ENCODE measurements at places on chromosomes 16 and 17.

DNA sequence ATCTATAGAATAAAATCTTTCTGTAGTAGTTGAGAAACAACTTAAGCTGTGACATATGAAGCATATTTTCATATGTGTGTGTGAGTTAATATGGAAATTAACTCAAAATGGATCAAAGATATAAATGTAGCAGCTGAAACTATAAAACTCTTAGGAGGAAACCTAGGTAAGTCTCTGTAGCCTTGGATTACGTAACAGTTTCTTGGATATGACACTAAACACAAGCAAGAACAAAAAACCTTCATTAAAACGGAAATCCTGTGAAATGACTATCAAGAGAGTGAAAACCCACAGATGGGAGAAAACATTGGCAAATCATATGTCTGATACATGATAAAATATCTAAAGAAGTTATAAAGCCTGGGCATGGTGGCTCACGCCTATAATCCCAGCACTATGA is 104.4 kb downstream of the VPS53 start:
- DNase-seq = no peak

DNA sequence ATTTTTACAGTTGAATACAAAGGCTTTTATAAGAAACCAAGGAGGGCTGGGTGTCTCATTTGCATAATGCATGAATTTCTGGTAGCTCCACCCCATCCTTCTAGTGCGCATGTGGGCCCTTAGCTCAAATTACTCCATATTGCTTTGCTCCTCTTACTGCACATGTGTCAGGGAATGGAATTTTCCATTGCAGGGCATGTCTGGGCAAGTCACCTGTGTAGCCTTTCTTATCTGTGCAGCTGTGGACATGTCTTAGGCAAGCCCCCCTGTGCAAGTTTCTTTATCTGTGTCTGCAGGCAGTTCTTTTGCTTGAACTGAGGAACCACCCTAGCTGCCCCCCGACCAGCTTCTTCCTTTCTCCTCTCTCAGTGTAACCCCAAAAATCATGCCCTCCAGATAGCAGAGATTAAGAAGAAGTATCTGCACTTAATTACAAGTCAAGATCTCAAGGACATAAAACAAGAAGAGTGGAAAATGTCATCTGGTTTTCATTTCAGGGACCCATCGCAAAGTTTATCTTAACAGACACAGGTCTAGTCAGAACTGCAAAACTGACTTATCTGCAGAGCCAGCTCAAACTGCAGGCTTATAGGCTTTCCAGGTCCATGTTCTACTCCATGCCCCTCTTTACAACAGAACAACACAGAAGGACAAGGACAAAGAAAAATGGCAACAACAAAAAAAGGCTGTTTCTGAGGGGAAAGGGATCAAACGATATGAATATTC is 137.9 kb upstream of the HS3ST4 start:
- no peak for DNase-seq

DNA sequence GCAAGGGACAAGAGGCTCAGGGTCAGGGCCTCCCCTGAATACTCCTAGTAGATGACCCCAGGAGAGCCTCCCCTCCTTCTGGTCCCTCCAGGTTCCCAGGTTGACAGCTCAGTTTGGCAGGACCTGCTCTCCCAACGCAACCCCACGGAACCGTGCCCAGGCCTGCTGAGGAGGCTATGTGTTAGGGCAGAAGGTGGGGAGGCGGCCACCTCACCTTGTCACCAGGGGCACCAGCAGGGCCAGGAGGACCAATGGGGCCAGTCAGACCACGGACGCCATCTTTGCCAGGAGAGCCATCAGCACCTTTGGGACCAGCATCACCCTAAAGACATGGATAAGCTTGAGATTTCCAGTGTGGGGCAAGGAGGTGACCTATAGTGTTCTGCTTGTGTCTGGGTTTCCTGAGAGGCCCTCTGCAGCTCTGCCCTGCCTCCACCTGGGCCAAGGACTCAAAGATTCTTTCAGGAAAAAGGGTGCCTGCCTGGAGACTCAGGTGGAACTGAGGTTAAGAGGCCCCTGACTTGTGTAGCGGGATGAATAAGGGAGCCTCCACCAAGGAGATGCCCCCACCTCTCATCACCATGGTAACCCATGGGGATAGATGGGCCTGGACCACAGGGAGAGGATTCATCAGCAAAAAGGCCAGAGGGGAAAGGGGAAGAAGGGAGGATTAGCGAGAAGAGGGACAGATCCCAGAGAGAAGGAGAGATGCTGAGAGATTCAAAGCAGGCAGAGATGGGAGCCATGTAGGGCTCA is 10.7 kb downstream of the COL1A1 start:
- no peak for DNase-seq

DNA sequence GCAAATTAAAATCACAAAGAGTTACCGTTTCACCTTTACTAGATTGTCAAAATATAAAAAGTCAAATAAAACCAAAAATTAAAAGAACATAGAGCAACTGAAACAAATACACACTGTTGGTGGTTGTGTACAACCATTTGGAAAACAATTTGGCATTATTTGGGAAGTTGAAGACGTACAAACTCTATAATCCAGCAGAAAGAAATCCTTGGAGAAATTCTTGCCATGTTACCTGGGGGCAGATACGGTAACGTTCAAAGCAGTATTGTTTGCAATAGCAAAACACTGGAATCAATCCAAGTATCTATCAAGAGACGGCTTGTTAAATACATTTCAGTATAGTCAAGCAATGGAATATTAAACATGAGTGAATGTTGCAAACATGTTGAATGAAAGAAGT is 56.7 kb downstream of the TBX4 start:
- DNase-seq = no peak

- no peak for DNase-seq
These were observed 29.6 kb upstream of the FAAP100 start for GRCh38 chr17:81581758-81582157.

GRCh38 chr17:66348584-66349165 is 46.3 kb downstream of the PRKCA start:
- peak; percentile 85 for DNase-seq

- DNase-seq = peak; percentile 19
These were observed 639.3 kb downstream of the KCNJ2 start for GRCh38 chr17:70808596-70808995.

DNA sequence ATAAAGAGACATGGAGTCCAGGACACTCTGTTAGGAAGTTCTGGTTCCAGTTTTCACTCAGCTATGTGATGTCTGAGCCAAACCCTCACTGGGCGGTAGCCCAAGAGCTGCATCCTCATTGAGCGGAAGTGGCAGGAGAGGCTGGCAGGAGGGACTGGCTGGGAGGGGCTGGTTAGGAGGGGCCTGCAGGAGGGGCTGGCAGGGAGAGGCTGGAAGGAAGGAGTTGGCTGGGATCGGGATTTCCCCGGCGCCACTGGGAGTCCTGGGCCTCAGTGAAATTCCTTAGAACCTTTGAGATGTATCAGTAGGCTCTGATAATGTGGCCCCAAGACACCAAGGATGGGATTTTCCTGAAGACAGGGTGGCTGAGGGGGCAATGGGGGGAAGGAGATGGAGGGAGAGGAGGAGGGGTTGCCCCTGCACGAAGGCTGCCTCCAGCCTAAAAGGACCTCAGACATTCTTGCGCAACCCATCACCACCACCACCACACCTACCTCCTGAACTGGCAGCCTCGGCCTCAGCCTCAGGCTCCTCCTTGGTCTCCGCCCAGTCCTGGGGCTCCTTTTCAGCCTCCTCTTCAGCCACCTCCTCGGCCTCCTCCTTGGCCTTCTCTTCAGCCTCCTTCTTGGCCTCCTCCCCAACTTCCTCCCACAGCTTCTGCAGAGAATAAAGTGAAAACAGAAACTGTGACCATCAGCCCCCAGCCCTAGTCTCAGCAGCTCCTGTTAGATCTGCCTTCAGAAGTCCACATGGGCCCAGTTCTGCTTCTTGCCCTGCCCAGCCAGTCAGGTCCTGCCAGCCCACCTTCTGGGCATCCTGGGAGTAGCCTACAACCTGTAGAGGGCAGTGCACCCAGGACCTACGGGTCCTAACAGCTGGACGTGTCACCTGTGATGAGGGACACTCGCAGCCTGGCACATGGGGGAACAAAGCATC is 31.7 kb downstream of the CNGB1 start:
- peak; percentile 12 for DNase-seq

GRCh38 chr17:45905814-45906213 is 11.5 kb downstream of the MAPT start:
- peak; percentile 85 for DNase-seq

GRCh38 chr16:85313526-85314301 is 201.4 kb upstream of the CIBAR2 start:
- peak; percentile 65 for DNase-seq

- no peak for DNase-seq
These were observed 10.8 kb downstream of the IGFBP4 start for GRCh38 chr17:40453881-40454612.

GRCh38 chr16:49466529-49466831 is 92.9 kb downstream of the C16orf78 start:
- DNase-seq = no peak

GRCh38 chr16:8776129-8776584 is 21.3 kb downstream of the TMEM186 start:
- DNase-seq = no peak

GRCh38 chr16:51797669-51798259 is 646.7 kb upstream of the SALL1 start:
- DNase-seq = no peak

DNA sequence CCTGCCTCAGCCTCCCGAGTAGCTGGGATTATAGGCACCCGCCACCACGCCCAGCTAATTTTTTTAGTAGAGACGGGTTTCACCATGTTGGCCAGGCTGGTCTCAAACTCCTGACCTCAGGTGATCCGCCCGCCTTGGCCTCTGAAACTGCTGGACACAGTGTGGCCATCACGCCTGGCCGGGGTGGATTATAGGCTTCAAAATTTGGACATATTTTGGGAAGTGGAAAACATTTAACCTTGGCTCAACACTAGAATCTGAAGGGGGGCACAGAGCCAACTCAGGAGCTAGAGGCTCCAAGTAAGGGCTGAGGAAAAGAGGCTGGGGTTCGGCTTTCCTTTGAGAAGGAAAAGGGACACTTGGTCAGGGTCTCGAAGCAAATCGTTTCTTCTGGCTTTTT is 2.2 kb upstream of the CDK5R1 start:
- no peak for DNase-seq

DNA sequence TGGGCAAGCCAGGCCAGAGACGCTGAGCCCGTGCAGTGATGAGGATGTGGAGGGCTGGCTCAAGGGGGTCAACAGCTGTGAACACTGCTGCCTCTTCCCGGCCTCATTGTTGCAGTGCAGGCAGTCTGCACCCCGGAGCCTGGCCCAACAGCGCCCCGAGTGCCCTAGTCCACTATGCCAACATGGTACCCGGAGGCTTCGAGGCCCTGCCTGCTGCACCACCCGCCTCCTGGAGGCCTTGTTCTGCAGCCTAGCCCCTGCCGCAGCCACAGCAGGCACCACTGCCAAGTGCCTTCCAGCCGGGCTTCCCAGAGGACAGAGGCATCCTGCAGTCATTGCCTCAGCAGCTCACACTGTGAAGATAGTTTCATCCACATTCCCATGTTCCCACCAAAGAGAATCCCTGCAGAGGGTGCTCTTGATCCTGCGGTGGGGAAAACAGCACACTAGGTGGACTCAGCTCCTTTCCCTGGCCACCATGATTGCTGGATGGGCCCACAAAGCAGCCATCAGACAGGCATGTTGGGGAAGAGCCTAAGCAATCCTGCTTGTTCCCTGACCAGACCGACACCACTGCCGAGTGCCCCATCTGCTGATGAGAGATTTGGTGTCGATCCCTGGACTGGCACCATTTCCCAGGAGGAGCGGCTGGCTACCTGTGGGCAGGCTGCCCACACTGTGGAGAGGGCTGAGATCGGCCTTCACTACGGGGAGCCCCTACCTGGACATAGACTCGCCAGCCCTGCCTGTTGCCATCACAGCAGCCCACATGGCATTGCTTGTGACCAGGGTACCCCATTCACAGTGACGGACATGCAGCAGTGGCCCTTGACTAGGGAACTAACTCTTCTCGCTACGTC is 44.9 kb downstream of the USP22 start:
- no peak for DNase-seq

DNA sequence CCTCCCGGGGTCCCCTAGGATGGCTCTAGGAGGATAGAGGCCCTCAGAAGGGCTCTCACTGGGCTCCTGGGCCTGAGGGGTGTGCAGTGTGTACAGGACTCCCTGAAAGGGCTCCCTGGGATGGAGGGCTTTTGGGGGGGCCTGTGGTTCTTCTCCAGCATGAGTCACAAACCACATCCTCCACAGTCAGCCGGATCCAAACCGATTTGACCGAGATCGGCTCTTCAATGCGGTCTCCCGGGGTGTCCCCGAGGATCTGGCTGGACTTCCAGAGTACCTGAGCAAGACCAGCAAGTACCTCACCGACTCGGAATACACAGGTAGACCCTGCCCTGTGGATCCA is 4.5 kb downstream of the TRPV2 start:
- DNase-seq = no peak

DNA sequence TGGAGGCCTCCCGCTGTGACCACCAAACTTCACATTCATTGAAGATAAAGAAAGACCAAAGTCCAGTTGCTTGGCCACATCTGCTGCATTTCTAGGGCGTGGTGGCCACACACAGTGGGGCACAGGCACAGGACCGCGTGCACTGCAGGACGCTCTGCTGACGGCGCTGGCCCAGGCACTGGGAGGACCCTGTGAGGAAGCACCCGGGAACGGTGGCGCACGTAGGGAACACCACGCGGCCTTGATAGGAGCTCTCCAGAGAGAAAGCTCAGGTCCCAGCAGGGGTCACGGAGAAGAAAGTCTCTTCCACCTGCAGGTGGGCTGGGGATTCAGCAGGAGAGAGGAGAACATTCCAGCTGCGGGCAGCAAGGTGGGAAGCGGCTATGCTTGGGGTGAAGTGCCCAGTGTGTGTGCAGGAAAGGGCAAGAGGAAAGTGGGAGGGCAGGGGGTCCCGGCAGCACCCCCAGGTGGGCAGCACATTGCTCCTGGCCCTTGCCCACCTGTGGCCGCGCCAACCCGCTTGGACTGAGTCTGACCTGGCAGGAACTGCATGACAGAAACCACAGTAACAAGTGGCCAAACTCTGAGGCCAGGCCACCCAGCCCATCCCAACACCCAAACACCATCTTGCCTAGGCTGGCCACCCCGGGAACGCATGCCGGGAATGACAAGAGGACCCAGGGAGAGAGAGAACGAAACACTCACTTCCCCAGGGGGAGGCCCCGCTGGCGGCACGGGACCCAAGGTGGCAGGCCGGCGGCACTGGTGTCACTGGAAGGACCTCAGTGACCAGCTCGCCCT is 32.8 kb downstream of the TBC1D16 start:
- no peak for DNase-seq

DNA sequence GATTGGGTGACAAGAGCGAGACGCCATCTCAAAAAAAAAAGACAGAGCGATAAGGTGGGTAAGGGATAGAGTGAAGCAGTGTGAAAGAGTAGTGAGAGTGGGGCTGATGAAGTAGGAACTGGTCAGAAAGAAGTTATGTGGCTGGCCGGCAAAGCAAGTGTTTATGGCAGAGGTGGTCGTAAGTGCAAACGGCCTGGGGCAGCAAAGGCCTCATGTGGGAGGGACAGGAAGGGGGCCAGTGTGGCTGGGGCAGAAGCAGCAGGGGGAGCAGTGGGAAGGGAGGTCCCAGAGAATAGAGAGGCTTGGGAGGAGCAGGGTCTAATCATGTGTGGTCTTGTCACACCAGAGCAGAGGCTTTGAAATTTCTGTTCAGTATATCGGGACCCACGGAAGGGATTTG is 186.2 kb downstream of the HS3ST3B1 start:
- no peak for DNase-seq
